ENCODE measurements at places on chromosomes 5 and 9.

DNA sequence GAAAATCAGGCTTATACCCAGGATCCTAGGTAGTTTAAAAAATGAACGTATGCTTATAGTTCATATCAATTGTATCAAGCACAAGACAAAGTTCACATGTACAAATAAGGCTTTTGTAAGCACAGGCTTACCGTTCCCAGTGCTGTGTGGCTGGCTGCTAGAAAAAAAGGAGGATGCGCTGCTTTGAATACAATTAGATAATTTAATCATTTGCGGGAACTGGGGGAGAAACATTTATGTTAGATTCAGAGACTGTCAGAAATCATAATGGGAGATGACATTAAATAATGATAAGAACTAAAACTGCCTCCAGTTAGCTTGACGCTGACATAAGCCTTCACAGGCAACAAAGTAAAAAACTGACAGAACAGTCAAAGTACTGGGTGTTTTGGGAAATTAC, 93.2 kb downstream of the FNBP1 start:
- DNase-seq, result no peak

DNA sequence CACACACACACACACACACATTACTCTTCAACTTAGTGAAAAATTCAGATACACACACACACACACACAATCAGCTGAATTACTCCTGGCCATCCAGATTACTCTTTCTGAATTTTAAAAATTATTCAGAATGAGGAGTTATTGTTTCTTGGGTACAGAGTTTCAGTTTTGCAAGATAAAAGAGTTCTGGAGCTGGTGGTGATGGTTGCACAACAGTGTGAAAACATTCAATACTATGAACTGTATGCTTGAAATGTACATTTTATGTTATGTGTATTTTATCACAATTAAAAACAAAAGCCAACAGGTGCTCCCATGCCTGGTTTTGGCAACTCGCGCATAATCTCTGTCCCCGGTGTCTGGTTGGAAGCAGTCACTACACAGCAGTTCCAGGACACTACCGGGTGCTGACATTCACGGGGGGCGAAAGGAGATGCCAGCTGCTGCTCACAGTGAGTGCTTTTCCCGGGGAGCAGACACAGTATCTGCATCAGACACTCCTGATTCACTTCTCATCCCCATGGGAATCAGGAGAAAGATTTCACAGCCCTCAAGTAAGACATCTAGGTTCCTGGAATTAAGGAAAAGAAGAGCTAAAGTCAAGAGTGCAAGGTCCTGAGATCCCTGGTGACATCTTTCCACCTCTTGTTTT, 55.7 kb downstream of the LHFPL2 start:
- DNase-seq, result no peak

- DNase-seq, result no peak
These were observed 91.8 kb downstream of the STX17 start for GRCh38 chr9:99998266-99998665.

DNA sequence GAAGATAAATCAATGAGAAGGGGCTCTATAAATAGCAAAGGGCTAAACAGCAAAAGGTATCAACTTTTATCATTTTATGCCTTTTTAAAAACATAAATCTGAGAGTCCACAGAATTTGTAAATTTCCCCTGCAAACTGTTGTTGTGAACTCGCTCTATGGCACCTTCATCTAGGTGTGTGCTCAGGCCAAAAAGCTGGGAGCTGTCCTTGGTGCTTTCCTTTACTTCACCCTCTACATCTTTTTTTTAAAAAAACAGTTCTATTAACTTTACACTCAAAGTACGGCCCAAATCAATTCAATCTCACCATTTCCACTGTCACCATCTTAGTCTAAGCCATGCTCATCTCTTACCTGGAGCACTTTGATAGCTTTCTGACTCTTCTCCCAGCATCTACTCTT, 108.2 kb upstream of the GPR151 start:
- no peak for DNase-seq

DNA sequence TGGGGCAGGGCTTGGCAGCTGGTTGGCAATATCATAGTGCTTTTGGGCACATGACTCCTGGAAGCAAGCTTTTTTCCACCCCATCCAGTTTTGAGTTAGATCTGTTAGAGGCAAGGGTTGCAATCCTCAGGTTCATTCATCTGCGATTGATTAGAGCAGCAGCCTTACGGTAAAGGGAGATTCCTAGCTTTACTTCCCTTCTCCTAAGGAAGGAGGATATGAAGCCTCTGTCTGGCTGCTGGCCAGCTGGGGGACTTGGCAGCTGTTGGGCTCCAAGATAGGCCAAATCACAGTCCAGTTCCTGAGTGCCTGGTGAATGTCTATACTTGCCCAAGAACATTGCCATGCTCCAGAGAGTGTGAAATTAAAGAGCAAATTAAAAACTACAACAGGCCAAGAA, 113.4 kb upstream of the CCNH start:
- DNase-seq, result no peak

DNA sequence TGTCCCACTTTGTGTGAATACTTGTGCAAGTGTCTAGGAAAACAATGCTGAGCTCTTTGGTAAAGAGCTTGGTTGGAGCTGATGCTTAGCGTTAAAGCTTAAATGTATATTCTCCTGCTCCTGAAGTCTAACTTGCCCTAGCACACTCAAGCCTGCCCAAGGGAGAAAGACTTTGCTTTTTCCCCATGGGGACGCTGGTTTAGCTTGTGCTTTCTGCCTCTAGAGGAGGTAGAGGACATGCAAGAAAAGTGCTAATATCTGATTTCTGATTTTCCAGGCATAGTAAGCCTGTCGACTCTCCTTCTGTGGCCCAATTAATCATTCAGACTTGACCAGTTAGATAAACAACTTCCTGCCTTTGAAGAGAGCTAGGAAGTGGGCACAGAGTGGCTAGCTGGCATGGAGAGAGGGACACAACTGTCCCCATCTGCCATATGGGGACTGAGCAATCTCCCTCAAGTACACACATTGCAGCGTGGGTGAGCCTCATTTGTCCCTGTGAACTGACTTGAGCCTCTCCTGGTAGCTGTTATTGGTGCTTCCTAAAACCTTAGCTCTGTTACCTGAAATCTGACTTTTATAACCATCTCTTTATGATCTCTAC, 348.4 kb downstream of the BRINP1 start:
- no peak for DNase-seq

- no peak for DNase-seq
These were observed 180.1 kb downstream of the ICE1 start for GRCh38 chr5:5602554-5602953.

DNA sequence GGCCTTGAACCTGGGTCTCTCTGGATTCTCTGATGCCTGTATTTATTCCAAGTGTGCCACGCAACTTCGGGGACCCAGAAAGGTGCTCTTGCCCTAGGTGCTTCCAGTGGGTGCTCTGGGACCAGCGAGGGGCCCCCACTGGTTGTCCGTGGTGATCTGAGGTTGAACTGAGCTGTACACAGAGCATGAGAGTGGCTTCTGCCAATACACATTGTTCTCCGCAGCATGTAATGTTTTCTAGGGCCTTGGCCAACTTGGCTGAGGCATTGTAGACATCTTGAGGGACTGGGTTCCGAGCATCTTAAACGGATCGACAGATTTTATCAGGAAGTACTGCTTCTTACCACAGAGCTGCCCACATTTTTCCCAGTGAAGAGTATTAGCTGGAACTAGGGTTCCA, 117.9 kb downstream of the MTX3 start:
- DNase-seq, result no peak

DNA sequence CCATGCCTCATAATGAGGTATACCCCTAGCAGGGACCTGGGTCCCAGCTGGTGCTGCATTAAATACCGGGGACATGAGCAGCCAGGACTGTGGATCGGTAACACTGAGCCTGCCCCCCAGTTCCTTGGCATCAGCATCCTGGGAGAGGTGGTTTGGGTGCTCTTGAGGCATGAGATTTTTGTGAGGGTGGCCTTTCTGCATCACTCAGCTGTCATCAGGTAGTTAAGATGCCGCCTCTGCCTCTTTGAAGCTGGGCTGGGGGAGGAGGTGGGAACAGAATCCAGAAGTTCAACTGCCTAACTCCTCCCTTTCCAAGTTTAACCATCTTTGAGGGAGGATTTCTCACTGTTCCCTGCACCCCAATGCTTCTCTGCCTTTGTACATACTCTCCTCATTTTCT, 112.7 kb downstream of the PDZD2 start:
- no peak for DNase-seq

- no peak for DNase-seq
These were observed 88.6 kb downstream of the AGTPBP1 start for GRCh38 chr9:85653153-85653552.

DNA sequence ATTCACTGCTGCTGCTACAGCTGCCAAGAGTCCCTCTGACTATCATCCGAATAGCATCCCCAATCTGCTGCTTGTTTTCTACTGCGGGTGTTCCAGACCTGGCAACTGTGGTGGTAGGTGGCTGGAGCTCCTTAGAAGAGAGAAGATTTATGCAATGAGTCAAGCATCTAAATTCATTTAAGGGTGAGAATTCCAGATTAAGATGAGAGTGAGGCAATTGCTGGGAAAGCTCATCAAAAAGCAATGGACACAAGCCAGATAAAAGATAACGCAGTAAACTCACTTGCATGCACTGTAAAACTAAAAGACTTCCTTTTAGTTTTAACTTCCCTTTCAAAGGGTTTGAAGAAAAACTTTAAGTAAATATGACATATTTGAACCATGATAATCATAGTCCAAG, 3.9 kb downstream of the PLK2 start:
- DNase-seq, result no peak

GRCh38 chr5:159210846-159211245, 1.5 kb upstream of the RNF145 start:
- no peak for DNase-seq

GRCh38 chr5:180053061-180053602, 18.4 kb downstream of the RNF130 start:
- DNase-seq, result no peak

- peak; percentile 5 for DNase-seq
These were observed 104.1 kb downstream of the ADAMTS2 start for GRCh38 chr5:179241175-179241574.

GRCh38 chr5:177528631-177529030, 11.9 kb upstream of the DDX41 start:
- no peak for DNase-seq

GRCh38 chr9:30048396-30048795, 2336.0 kb upstream of the ACO1 start:
- DNase-seq, result no peak

- no peak for DNase-seq
These were observed 269.9 kb downstream of the MED10 start for GRCh38 chr5:6108540-6108848.

DNA sequence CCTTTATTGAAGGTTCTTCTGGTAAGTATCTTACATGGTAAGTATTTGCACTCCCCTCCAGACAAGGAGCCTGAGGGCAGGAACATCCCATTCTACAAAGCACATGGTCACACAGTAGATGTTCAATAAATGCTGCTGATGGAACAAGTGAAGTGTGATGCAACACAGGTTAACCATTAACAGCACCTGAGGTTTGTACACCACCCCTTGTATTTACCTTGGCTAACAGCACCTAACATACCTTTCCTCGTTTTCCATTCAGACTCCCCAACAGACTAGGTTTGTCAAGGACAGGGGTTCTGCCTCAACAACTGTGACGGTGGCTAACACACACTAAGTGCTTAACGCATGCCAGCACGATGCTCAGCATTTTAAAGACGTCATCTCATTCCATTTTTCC, 213.6 kb downstream of the MAPKAP1 start:
- peak; percentile 38 for DNase-seq

- no peak for DNase-seq
These were observed 64.0 kb upstream of the ERBIN start for GRCh38 chr5:65862384-65862783.

GRCh38 chr9:130883479-130883878, 13.1 kb downstream of the QRFP start:
- DNase-seq, result no peak

DNA sequence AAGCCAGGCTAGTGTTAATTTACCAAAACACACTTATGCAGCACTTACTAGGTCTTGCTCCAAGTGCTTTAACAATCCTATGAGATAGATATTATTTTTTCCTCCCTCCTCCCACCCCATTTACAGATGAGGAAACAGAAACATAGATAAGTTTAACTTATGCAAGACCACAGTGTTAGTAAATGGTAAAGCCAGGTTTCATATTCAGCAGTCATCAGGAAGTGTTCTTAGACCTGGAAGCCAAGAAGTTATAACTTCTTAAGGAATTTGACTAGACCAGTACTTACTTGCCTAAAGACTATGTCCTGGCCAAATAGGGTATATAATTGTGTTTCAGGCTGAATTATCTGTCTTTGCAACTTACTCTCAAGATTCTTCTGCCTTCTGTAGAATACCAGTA, 15.9 kb downstream of the ABHD17B start:
- DNase-seq, result no peak

GRCh38 chr5:157867751-157868387, 8.9 kb upstream of the CLINT1 start:
- no peak for DNase-seq

GRCh38 chr5:170612256-170612678, 108.4 kb downstream of the KCNIP1 start:
- no peak for DNase-seq

DNA sequence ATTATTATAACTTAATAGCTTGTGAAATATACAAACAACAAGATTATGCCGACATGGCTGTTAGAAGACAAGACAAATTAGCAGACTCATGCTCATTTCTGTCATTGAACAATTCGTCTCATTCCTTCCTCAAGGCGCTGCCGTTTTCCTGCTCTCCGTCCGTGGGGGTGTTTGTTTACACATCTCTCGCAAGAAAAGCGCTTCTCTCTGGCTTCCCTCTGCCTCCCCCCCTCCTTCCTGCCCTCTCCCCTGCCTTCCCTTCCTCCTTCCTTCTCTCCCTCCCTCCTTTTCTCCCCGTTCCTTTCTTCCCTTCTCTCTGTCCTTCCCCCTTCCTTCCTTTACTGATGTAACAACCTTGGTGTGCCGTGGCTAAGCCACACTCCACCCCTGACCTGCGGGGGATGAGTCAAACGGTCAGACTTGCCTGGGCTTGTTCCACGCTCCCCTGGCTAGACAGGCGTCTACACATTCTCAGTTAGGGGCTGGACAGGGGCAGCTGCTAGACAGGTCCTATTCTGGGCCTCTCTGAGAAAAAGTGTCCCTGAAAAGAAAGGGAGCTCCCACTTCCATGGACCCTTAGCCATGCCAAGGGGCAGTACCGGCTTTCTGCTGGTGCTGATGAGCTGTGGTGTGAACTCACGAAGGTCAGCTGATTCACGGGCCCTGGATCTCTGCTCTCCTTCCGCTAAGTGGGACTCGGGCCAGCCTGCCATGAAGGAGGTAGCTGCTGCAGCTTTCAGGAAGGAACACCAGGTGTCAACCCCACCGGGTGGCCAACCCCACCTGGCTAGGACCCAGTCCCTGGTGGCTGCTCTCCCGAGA, 32.0 kb upstream of the SPTLC1 start:
- DNase-seq, result peak; percentile 35

DNA sequence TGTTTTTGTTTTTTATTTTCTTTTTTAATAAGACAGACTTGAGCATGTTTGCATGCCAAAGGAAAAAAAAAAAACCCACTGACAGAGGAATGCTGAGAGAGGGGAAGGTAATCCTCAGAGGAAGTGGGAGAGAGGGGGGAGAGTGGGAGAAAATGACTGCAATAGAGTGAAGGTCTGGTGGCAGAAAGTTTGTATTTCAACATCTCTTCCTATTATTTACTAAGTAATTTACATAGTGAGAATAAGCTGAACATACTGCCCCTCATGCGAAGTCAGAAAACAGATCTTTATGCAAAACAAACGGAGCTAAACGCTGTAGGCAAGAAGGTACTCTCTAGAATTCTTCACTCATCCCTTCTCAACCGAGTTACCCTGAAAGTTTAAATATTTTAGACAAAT, 45.0 kb downstream of the ELL2 start:
- DNase-seq, result no peak

All from body of pancreas (tissue), 4 donors.